ENCODE measurements at places on chromosomes 6 and 20.

DNA sequence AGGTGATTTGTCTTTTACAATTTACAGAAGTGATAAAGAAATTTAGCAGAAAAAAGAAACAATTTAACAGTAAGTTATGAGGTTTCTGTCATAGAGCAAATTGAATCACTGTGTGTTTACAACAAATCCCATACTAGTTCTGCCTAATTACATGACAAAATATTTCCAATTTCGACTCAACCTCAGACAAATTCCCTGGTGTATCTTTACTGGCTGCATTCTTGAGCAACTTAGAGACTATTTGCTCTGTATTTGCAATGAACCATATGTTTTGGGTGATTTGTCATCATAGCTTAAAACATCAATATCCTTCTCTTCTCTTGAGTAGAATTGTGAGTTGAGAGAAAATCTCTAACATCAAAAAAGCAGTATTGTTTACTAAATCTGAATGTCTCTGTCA, 128.7 kb downstream of the SIM1 start:
- DNase-seq, result peak; percentile 84

- no peak for DNase-seq
Measured at GRCh38 chr6:108966855-108967755, 118.9 kb downstream of the ARMC2 start.

GRCh38 chr6:89986650-89987074, 92.4 kb downstream of the GJA10 start:
- DNase-seq, result peak; percentile 89

DNA sequence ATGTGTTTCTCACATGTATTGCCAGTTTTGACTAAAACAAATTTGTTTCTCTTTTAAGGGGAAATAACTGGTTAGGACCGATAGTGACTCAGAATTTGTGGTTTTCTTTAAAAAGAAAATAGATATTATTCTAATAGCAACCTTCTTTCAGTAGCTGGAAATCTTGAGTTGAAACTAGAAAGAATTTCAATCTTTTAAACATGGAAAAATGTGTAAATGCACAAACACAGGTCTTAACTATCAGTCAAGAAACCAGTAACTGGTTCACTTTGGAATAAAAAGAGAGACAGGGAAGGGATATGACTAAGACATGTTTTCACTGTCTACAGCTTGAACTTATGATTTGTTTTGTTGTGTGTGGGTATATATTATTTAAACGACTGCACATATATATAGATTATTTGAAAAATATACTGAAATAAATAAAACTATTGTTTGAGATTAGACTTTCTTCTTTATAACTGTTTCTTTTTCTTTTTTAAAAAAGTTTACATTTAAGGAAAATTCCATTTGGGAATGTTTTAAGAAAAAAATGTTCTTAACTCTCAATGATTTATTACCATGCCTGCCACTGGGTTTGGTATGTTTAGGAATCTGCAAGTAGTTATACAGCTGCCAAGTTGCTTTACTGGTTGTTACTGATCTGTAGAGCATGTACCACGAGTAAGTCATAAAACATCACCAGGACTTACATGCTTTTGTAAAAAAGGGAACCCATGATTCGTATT, 753.3 kb upstream of the MARCKS start:
- peak; percentile 97 for DNase-seq

DNA sequence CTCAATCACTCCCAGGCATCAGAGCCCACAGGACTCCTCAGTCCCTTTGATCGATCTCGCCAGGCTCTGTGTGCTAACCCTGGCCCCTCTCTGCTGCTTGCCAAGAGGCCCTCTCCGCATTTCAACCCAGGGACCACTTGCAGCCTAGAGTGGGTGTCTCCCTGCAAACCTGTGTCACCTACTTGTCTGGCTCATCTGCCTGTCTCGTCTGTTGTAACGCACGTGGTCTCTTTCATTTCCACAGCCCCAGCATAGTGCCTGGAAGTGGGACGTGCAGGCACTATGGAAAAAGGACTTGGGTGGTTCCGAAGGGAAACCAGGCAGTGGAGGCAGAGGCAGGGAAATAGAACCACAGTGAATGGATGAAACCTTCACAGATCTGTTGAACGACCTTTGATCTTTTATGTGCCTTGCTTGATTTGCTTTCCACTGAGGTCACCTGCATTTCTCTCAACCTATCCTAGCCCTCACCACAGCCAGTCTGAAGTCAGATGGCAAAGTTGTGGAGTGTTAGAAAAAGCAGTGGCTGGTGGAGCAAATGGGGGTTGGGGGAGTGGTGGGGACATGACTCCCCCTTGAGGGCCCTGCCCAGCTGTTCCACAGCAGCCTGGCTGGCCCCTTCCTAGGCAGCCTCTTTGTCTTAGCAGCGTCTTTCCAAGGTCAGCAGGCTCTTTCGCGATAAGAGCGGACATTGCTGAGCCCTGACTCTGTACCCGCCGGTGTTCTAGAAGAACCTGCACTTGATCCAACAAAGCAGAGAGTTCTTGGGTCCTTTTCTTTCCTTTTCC, 55.8 kb upstream of the TAGAP start:
- DNase-seq, result no peak
